DMS153 (cell line): ENCODE measurements at places on chromosomes 1 and 21.
A peak's percentile ranks its signal among the peaks of the same experiment; 100 is the strongest.

- DNase-seq, result no peak
Observed at GRCh38 chr1:183246436-183246835, 60.4 kb downstream of the LAMC2 start.

- no peak for DNase-seq
Observed at GRCh38 chr21:44484498-44485253, 29.4 kb downstream of the LRRC3 start.

GRCh38 chr21:14911351-14911750 lies 153.4 kb downstream of the NRIP1 start:
- no peak for DNase-seq

DNA sequence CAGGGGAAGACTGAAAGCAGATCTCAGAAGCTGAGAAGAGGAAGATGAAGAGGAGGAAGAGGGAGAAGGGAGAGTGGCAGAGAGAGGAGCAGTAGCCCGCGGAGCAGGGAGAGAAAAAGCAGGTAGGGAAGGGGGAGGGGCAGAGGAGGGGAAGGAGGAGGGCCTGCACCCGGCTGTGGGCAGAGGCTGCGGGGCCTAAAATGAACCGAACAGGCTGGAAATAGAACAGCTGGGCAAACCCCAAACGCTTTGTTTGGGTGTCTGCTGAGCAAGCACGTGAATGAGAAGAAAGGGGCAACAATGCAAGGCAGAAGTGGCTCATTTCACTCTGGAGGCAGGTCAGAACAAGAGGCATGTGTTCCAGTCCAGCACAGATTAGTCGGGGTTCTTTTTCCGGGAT lies 33.5 kb downstream of the KCNC4 start:
- DNase-seq, result peak; percentile 60

GRCh38 chr1:34332996-34333395 lies 156.3 kb downstream of the C1orf94 start:
- no peak for DNase-seq

GRCh38 chr21:45383111-45383614 lies 21.8 kb upstream of the COL18A1 start:
- no peak for DNase-seq

DNA sequence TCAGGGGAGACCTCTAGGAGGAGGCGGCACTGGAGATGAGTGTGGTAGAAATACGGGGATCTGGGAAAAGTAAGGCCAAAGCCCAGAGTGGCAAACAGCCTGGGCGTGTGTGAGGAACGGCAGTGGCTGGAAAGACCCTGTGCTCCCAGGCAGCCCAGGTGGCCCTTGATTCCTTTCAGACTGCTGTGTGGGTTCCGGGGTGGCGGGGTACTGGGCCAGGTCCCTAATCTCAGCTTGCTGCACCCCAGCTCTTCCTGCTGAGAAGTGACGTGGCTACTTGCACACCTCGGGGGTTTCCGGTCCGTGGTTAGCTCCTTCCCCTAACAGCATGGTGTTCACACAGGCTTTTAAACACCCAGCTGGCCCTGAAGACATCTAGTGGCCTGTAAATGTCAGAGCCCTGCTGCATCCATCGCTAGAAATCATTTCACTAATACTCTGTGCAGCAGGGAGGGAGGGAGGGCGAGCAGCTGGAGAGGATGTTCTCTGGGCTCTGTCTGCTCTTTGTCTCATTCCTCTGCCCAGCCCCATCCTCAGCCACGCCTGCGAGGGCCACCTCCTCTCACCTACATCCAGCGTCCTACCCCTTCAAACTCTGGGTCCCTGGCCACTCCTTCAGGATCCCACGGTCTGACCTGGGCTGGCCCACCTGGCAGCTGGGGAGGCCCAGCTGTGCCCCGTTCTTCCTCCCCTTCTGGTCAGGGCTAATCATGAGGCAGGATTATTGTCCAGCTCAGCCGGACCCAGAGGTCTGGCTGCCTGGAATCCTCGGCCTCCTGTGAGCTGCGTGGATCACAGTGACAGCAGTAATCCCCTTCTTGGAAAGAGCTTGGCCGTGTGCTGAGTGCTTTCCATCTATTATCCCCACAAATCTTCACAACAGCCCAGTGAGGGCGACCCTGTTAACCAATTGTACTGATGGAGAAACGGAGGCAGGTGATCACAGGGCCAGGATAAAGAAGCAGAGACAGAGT lies 7.2 kb downstream of the ZDHHC18 start:
- DNase-seq, result no peak

GRCh38 chr1:94316836-94317789 lies 79.7 kb upstream of the ARHGAP29 start:
- no peak for DNase-seq

- DNase-seq, result no peak
Observed at GRCh38 chr1:16275591-16275990, 38.6 kb upstream of the CPLANE2 start.

DNA sequence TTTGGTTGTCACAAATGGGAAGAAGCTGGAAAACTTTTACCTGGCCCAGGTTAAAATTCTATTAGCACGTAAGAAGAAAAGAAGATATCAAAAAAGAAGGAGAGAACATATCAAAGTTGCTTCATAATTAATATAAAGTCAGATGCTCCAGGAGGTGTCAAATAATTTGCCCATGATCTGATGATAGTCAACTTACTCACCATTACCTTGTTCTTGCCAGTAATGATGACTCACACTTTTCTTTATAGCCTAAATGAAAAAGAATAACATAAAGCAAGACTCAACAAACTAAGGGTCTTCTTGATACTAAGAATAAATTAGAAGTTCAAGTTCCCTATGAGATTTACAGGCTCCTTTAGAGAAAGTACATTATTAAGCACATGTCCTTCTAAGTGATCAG lies 580.4 kb downstream of the TTLL7 start:
- no peak for DNase-seq

DNA sequence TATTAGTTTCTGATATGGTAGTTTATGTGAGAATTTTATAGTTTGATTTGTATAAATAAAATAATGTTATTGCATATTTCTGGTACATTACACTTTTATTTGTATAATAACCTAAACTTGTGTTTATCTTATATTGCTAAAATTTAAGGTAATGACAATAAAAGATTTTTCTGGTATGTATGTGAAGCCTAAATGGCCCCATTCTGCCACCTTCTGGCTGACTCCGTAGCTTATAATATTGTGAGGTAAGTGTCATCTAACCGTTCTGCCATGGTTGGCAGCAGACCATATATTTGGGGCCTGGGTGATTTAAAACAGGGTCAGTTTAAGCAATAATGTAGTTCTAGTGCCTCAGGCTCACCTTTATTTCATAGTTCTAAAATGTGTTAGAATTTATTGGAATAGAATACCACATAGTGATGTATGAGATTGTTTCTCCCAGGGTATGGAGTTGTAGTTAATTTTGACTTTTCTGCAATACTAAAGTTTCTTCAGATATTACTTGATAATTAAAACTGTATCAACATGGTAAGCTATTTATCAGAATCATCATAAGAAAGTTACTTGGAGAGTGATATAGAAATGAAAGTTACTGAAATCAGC lies 21.2 kb upstream of the PRKACB start:
- peak; percentile 9 for DNase-seq

GRCh38 chr1:158199849-158200248 lies 19.2 kb downstream of the CD1D start:
- DNase-seq, result no peak

- DNase-seq, result peak; percentile 27
Observed at GRCh38 chr1:154878371-154879037, 8.4 kb upstream of the KCNN3 start.

- DNase-seq, result no peak
Observed at GRCh38 chr1:18859560-18859959, at the start of gene TAS1R2. TAS1R2 (minus strand) TSS chr1:18859660; CDS start chr1:18859660, 0 bp downstream.

DNA sequence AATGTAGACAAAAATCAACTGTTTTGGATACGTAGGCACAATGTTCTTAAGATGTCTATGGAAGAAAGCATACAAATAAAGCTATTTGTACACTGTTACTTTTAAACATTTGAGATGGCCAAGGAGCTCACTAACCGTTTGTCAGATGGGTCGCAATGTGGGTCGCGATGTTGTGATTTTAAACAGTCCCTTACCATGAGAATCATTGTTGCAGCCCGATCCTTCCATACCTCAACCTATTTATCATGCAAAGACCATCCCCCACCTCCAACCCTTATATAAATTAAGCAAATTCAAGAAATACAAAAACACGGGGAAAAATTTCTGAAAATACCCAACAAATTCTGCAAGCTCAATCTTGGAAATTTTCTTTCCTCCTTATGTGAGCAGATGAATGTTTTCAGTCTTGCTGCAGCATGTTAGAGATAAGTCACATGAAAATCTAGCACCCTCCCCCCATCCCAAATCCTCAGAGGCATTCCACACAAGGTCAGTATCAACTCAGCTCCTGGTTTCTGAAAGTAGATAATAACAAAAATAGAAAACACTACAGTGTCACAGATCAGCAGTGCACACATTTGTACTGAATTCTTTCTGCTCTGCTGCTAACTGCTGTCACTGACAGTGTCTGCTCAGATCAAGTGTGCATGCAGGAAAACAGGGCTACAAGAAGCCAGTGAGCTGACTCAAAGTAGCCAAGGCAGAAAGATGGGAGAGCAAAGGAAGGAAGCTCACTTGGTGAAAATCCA lies 92.9 kb upstream of the TTC39A start:
- DNase-seq, result no peak

DNA sequence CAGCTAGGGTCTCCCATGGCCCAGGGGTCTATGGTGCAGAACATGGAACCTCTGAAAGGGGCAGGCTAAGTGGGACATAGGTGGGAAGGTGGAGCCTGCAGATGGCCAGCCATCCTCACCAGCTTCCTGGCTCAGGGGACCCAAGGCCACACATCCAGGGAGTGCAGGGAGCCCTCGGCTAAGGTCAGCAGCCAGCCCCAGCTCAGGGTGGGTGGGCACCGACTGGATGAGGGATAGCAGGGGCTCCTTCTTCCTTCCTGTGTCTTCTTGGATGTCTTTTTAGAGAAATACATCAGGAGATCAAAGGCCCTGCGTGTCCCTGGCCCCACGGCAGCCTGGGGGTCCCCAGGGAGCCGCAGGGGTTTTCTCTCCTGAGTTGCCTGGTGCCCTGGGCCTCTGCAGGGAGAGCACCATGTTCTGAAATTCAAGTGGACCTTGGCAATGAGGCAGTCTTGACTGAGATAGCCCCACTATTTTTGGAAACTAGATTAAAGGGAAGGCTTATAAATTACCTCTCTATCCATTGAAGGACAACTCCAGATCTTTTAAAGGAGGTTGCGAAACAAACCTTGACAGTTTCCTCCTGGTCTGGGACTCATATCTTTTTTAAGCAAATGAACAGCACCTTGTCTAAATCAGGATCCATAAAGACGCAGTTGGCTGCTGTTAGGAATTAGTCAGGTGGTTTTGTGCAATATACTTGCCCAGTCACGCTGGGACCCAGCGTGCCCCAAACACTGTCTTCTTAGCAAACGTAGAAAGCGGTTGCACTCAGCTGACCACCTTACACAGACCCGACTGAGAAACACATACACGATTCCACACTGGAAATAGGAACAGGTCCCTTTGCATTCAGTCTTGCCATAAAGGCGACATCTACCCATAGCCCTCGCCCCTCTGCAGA lies 242.3 kb downstream of the TOMM20 start:
- DNase-seq, result no peak

GRCh38 chr1:210937846-210938245 lies 196.1 kb downstream of the KCNH1 start:
- DNase-seq, result no peak

- DNase-seq, result no peak
Observed at GRCh38 chr1:8951231-8951630, 5.6 kb downstream of the CA6 start.

- DNase-seq, result no peak
Observed at GRCh38 chr1:22123901-22124404, 18.9 kb downstream of the WNT4 start.

GRCh38 chr1:209883341-209883971 lies 54.6 kb upstream of the SYT14 start:
- DNase-seq, result no peak

DNA sequence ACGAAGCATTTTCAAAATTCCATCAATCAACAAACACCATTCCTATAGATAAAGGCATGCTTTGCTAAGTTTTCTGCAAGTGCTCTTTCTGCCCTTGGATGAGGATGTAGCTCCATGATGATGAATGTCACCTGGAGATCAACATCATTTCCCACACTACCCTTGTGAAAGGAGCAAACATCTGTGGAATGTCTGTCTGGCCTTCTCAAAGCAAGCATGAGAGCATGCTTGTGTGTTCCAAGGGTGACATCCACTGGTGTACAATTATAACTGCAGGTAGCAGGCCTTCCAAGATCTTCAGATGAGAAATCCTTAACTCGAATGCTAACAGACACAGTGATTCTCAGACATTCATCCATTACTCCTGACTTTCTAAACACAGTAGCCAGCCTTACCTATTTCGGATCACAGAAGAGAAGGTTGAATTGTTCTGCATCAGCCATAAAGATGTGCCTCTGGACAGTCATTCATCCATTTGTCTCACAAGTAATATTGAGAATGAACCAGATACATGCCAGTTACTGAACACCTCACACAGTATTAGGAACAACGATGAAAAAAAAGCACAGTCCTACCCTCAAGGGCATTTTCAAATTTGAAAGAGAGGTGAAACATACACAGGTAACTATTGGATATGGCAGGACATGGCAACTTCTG lies 162.4 kb downstream of the TPR start:
- DNase-seq, result peak; percentile 77

DNA sequence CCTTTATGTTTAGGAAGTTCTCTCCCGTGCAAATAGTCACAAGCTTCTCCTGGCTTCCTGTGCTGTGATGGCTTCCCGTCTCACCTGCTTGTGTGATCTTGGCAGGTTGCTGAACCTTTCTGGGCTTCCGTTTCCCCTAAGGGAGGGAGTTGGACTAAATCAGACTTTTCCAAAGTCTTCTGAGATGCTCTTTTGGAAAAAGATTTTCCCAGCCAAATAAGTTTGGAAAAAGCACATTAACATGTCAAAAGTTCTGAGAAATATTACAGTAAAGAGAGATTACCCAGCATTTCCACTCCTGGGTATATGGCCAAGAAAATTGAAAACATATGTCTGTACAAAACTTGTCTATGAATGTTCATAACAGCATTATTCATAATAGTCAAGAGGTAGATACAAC lies 36.0 kb upstream of the TENT5C start:
- no peak for DNase-seq

- no peak for DNase-seq
Observed at GRCh38 chr1:98179151-98179773, 258.4 kb upstream of the DPYD start.

GRCh38 chr1:85445906-85446305 lies 19.1 kb downstream of the DDAH1 start:
- DNase-seq, result no peak

DNA sequence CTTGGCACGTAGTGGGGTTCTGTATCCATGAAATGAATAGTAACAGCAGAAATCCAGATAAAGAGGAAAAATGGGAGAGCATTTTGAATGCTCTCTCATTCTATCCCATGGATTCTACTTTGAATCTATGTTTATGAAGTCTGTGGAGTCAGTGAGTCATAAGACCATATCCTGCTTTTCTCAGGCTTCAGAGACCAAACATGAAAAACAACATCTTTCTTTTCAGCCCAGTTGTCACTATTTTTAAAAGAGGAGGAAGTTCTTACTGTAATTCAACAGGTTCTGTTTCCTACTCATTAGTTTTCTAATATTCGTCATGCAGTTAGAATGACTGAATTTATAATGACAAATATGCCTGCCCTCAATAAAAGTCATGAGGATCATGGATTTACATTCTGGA lies 39.4 kb upstream of the CD55 start:
- DNase-seq, result no peak
